Omental fat pad (tissue), 4 donors: ENCODE measurements at places on chromosomes 3 and 15.

GRCh38 chr3:157290766-157291165 lies 130.8 kb upstream of the CCNL1 start:
- no peak for DNase-seq

DNA sequence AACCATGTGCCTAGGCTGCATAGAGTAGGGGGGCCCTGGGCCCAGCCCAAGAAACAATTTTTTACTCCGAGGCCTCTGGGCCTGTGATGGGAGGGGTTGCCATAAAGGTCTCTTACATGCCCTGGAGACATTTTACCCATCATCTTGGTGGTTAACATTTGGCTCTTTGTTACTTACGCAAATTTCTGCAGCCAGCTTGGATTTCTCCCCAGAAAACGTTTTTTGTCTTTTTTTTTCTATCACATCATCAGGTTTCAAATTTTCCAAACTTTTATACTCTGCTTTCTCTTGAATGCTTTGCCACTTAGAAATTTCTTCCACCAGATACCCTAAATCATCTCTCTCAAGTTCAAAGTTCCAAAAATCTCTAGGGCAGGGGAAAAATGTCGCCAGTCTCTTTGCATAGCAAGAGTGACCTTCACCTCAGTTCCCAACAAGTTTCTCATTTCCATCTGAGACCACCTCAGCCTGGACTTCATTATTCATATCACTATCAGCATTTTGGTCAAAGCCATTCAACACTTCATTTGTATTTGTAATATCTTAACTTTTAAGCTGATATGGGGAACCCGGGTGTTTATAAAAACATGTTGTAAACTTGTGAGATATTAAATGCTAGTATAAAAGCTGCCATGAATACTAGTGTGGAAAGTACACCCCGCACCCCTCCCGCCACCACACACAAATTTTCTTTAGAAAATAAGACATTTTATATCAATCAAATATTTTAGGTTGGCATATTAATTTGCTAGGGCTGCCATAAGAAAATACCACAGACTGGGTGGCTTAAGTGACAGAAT lies 56.0 kb upstream of the PLSCR4 start:
- DNase-seq = no peak

DNA sequence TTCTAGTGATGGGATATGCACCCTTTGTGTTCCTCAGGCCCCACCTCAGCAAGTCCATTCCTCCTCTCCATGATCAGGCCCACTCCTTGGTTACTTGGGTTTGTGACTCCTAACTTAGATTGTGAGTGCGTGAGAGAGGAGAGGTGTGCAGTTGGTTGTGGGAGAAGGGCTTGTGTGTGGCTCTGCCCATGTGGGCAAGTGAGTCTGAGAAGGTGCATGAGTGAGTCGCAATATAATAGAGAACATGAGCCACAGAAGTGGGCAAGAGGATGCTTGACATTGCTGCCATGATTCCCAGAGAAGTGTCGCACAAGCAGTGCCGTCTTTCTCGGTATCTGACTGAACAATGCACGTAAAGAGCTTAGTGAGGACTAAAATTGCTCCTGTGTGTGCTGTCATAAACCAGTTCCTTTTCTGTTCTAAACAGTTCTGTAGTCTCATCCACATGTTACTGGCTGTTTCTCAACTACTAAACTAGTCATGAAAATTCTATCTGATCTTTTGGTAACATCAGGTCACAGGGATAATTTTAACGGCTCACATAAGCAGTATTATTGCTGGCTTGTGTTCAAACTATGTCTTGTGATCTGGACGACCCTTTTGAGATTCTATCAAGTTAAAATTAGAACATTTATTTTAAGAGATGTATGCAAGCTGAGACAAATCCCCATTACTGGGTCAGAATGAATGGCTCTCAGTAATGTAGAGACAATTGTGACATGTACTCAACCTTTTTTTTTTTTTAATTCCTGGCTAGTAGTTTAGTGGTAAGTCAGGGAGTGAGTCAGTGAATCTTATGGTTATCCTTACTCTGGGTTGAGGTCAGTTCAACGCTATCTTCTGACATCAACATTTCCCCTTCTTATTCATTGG lies 25.6 kb downstream of the GYG1 start:
- no peak for DNase-seq

DNA sequence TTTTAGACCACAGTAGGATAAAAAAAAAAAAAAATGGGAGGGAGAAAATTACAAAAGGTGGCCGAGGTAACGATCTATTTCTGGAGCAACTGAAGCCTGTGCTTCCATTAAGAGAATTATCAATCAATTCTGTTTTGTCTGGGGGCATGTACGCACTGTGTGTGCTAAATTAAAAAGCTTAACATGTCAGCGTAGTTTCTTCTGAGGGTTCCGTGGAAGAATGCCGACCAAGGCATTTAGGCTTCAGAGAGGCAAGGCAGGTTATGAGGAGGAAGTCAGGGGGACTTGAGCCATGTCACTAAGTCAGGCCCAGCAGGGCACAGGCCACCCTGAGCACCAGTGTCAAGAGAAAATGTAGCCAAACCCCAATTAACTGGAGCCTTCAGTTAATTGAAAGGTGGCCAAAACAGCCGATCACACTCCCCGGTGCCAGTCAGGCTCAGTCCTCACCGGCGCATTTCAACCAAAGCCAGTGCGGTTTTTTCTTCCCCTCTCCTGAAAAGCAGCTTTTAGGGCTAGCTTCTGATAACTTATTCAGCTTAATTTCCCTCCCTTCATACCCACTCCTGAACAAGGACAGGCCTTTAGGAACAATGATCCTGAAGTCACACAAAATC lies 113.9 kb downstream of the MEGF11 start:
- no peak for DNase-seq

GRCh38 chr3:189789432-189789831 lies 158.2 kb downstream of the TP63 start:
- no peak for DNase-seq

GRCh38 chr3:150370122-150370602 lies 37.9 kb upstream of the TSC22D2 start:
- no peak for DNase-seq

GRCh38 chr3:60313951-60314461 lies 937.2 kb downstream of the FHIT start:
- DNase-seq = no peak

DNA sequence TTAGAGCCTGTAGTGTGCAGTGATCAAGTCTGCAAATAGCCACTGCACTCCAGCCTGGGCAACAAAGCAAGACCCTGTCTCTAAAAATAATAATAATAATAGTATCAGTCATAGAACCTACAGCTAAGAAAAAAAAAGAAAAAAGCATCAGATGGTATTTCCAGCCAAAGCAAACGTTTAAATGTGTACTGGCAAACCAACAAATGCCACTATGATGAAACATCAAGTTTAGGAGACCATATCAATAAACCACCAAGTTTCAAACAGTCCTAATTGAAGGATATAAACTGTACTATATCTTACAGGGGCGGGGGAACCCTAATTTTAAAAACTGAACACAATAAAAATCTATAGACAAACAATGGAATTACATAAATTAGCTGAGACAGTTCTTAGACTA lies 6.4 kb downstream of the UBP1 start:
- no peak for DNase-seq
